Activated T-cell treated with anti-CD3 and anti-CD28 coated beads for 24 hours (primary cell): ENCODE measurements at places on chromosomes 1 and 21.
A peak's percentile ranks its signal among the peaks of the same experiment; 100 is the strongest.

DNA sequence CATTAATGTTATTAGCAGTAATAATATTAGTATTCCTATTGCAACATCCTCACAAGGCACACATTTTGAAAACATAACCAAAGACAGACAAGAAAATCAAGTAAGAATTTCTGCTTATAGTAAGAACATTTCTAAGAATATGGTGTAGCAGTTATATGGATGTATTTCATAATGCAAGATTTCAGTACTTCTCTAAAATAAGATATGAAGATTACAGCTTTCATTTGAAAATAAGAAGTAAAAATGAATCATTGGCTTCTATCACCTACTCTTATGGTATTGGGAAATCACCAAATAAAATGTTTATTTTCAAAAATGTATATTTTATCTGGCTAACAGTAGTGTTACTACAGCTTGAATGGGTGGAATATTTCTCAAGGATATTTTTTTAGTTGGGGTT lies 103.8 kb upstream of the USP25 start:
- DNase-seq: no peak

- no peak for DNase-seq
Measured at GRCh38 chr1:84367219-84367618, 31.1 kb upstream of the DNASE2B start.

DNA sequence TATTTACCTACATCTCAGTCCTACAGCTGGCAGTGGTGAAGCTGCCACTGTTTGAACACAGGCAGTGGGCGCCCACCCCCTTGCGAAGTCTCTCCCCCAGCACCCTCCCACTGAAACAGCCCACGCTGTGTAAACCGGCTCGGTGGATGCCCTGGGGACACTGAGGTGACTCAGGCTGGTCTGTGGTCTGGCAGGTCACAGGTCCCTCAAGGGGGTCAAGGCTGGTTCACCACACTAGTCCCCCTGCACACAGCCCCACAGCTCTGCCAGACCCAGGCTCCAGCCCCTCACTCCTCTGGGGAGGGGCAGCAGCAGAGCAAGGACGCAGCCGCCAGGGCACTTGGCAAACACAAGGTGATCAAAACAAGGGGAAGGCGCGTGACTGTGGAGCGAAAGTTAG lies 7.6 kb downstream of the CHD5 start:
- DNase-seq: no peak

GRCh38 chr21:20353351-20353750 lies 644.9 kb upstream of the NCAM2 start:
- no peak for DNase-seq

- no peak for DNase-seq
Measured at GRCh38 chr1:107963008-107963407, 2.0 kb downstream of the VAV3 start.

DNA sequence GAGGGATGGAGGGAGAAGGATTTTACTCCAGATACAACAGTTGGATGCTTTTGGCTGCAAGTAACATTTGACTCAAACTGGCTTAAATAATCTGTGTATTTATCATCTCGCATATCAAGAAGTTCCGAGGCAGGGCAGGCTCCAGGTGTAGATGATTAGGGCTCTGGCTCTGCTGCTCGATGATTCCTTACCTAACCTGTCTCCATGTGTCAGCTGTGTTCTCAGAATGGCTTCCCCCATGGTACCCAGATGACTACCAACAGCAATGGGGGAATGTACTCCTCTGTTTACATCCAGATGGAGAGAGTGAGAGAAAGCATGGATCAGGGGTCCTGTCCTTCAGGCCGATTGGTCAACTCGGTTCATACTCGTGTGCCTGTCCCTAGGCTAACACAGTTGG lies 90.4 kb upstream of the AKT3 start:
- no peak for DNase-seq

DNA sequence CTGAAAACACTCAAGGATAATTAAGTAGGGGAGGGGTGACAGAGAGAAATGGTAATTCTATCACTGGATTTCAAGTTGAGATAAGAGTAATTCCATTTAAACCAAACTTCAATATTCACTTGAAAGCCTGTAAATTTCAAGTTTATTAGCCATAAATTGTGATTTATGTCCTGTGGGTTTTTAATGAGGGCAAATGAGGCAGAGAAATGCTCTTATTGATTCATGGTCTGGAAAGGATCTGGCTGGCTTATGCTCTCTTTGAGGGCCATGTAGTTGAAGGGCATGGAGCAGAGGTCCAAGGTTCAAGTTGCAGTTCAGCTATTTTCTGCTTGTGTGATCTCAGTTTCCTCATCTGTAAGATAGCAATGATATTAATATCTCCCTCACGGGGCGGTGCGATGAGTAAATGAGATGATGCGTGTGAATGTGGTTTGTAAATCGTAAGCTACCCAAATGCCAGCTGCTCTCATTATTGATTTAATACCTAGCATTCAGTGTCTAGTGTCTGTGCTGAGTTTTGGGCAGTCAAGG lies 12.3 kb downstream of the OLFML3 start:
- no peak for DNase-seq

DNA sequence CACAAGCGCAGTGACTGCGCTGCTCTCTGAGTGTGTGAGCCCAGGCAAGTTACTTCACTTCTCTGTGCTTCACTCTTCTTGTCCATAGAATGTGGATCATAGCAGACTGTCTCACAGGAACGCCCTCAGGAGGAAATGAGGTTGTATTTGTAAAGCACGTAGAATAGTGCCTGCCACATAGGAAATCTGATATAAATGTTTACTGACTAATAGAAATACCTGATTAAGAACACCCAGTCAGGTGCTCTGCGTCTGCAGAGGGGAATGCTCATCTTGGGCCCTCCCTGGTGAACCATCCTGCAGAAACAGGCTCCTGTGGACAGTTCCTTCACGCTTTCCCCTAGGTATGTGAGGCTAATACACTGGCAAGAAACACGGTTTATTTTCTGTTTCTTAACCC lies 100.3 kb downstream of the BEND5 start:
- no peak for DNase-seq

GRCh38 chr1:42844592-42845140 lies 1.7 kb upstream of the ZNF691 start:
- DNase-seq: no peak

DNA sequence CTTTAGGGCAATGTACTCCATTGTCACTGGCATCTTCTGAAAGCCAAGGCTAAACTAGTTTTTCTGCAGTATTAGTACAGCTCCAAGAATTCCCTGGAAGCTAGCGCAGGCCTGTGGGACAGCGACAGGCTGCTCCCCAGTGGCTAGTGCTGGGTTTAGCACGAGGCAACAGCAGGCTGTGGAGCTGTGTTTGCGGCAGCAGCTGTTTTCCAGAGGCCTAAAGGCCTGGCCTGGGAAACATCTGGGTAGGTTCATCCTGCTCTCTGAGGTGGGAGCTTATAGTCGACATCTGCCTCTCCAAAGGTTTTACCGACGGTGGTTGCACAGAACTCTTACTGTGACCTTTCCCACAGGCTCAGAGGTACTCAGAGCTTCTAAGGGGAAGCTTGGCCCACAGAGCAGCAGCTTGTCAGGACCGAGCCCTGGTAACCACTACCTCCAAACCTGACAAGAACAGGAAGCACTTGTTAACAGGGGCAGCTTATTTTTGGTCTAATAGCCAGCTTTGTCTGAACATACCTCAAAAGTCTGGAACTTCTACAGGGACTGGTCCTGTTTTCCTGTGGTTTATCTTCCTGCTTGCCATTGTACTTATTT lies 17.2 kb downstream of the CC2D1B start:
- DNase-seq: no peak

DNA sequence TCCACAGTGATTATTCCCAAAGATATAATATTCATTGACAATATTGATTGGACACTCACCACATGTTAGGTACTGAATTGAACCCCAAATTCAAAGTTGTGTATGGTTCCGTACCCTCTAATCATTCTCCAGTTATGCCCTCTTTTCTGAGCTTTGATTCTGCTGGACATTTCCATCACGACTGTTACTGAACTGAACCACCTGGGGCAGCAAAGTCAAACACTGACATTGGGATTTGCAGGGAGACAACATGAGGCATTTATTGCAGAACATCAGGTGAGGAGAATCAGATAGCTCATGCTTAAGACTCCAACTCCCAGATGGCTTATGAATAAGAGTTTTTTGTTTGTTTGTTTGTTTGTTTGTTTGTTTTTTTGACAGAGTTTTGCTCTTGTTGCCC lies 420.9 kb downstream of the DISC1 start:
- DNase-seq: no peak

GRCh38 chr1:223712850-223713474 lies 623 bp downstream of the CAPN2 start:
- no peak for DNase-seq

GRCh38 chr1:4530166-4530785 lies 124.1 kb upstream of the AJAP1 start:
- no peak for DNase-seq

GRCh38 chr1:206430031-206430983 lies 40.0 kb upstream of the IKBKE start:
- DNase-seq: no peak

DNA sequence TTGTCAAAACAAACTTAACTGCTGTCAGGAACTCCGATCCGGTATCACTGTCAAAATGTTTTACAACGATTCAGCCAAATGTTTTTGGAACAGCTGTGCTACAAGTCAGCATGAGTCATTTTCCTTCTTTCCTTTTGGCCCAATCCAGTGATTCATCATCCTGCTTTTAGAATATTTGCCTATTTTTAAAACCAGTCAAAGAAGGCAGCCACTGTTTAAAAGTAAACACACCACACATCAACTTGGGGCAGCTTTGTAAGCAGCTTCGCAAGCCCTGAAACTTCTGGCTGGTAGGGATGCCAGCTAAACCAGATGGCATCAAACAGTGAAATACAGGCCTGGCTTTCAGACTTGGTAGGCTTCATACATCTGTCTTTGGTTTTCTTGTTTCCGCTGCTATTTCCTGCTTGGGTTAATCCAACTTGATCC lies 14.9 kb downstream of the MAP3K7CL start:
- DNase-seq: no peak

GRCh38 chr1:40239626-40240025 lies 8.1 kb upstream of the TMCO2 start:
- DNase-seq: no peak

GRCh38 chr1:77664939-77665516 lies 17.4 kb downstream of the ZZZ3 start:
- no peak for DNase-seq

- no peak for DNase-seq
Measured at GRCh38 chr1:1359308-1359663, 931 bp upstream of the MXRA8 start.

GRCh38 chr21:44887126-44887806 lies 13.8 kb upstream of the PTTG1IP start:
- DNase-seq: no peak

- no peak for DNase-seq
Measured at GRCh38 chr1:12022036-12022435, 2.7 kb downstream of the MIIP start.

GRCh38 chr1:232965912-232966217 lies 15.5 kb downstream of the NTPCR start:
- no peak for DNase-seq

DNA sequence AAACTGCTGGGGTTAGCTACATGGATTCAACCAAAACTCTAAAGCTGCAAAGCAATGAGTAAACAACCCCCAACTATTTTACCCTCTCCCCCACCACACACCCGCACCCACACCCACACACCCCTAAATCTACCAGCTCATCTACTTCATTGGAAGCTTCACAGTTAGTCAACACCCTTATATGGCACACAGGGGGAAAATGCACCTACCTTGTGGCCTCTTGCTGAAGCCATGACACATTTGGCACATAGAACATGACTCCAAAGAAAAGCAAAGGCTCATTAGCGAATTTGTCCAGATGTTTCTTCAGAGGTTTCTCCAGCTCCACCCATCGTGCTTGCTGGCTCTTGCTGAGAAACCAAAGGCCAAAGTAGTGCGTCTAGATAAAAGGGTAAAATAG lies 99.8 kb downstream of the PTPN14 start:
- peak; percentile 20 for DNase-seq

GRCh38 chr1:51754666-51755065 lies 123.9 kb downstream of the NRDC start:
- no peak for DNase-seq

- no peak for DNase-seq
Measured at GRCh38 chr1:227723474-227723873, 11.6 kb downstream of the JMJD4 start.

DNA sequence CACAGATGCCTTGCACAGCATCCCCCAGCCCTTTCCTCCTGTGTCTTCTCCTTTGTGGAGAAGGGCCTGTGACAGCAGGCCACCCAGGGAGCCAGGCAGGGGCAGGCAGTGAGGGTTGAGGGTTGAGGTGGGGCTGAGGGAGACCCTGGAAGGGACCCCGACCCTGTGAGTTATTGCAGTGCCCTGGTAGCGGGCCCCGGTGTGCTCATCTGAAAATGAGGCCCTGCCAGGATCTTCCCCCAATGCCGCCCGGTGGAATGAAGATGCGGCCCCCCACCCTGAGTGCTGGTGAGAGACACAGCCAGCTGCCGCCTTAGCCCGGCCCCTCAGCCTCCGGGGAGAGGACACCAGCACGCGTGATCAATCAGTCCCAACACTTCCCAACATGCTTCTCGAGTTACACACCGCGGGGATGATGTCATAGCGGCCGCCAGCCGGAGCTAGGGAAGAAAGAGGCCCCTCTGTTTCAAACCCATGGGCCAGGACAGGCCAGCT lies 36.2 kb upstream of the ACTRT2 start:
- DNase-seq: no peak

DNA sequence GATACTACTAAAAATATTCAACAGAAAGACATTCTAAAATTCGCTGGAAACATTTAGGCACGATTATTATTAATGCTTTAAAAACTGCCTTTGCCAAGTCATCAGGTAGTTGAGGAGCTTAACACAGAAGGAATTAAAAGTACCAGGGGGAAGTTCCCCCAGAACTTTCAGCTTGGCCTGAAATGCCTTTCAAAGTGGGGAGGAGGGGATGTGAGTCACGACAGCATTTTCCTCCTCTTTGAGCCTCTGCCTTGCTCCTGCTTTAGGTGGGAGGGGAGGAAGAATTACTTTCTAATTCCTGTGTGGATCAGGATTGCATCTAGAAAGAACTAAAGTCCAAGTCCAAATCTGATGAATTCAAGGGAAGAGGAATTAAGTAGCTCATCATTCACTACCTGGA lies 183.7 kb downstream of the CLIC6 start:
- DNase-seq: no peak

DNA sequence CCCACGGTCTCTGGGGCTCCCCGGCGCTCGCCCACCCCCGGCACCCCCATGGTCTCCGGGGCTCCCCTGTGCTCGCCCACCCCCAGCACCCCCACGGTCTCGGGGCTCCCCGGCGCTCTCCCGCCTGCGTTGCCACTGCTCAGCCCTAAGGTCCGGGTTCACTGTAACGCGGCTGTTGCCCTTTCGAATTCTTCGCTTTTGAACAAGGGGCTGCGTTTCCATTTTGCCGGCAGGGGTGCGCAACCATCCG lies 5.2 kb upstream of the FTCD start:
- no peak for DNase-seq

DNA sequence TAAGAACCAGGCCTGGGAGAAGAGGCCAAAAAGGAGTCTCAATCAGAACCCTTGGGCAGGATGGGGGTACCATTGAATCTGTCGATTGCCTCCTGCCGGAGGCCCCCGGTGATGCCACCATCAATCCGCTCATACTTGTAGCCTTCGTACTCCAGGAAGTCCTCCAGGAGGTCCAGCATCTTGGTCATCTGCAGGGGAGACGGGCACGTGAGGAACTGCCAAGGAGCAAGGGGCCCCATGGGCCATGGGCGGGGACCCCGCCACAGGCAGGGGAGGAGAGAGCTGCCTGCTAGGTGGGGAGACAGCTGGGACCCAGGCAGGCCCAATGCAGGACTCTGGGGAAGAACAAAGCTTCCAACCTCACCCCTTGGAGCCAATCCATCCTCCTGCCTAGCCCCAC lies 48.6 kb downstream of the CHD5 start:
- no peak for DNase-seq

GRCh38 chr1:195113471-195113870 lies 1494.8 kb downstream of the KCNT2 start:
- DNase-seq: no peak

- DNase-seq: no peak
Measured at GRCh38 chr1:200520735-200521134, 99.8 kb downstream of the KIF14 start.
